ENCODE measurements at places on chromosomes 2 and 18. TPM values are rescaled to one million over a fixed set of nuclear protein-coding genes. Genes with fewer than 3 reads are reported as not detected.

DUSP2 gene
- 1,350 TPM for total RNA-seq

IGFBP2 gene
- 0.73 TPM for total RNA-seq

- no peak for DNase-seq
These were observed 258.0 kb downstream of the ZEB2 start for GRCh38 chr2:144261966-144262365.

- DNase-seq = no peak
These were observed 283.4 kb downstream of the MTX2 start for GRCh38 chr2:176552501-176553135.

- no peak for DNase-seq
These were observed 67.4 kb downstream of the MOGAT1 start for GRCh38 chr2:222738809-222739208.

All from CD8-positive, alpha-beta T cell (primary cell).